Urinary bladder (tissue), 4 donors: ENCODE measurements at places on chromosomes 11 and 22.

GRCh38 chr22:47333625-47334024, 571.2 kb downstream of the TBC1D22A start:
- no peak for DNase-seq

GRCh38 chr11:72771507-72771906, 19.3 kb upstream of the ARAP1 start:
- no peak for DNase-seq

DNA sequence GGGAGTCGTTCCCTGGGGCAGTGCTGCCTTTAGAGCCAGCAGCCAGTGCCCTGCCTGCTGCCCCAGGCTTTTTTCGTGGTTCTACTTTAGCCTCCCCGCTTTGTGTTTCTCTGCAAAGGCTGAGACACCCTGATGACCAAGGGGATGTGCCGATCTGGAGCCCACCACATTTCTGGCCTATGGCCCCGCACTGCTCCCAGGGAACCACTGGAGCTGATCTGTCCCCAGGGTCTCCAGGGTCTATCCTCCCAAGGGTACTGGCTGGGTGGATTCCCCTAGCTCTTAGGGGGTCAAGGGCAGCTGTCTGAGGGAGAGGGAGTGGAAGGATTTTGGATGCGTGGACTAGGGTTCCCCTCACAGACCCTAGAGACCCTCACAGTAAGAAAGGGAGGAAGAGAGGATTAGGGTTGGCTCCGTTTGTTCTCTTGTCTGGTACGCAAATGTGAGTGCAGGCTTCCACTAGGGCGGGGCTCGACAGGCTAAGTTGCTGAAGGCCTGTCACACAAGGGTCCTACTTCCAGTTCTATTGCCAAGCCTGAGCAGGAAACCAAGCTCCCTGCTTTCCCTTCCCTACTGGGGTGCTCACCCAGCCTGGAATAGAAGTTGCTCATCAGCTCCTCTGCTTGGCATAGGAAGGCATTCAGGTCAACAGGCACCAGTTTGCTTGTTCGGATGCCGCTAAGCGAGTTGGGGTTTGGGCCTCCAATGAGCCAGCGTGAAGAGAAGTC, 19.3 kb downstream of the TREH start:
- DNase-seq: no peak

DNA sequence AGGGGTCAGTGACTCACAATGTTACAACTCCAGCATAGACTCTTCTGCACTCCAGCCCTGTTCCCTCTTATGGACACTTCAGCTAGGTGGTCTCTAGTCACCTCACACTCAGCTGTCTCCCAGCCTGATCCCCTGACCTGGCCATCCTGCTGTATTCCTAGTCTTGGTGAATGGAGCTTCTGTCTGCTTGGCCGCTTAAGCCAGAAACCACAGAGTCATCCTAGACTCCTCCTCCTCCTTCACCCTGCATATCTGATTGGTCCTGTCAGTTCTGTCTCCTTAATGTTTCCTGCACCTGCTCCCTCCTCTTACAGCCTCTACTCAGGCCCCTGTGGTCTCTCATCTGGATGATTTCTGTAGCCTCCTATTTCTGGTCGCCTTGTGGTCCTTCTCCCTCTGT, 144.9 kb downstream of the HIPK3 start:
- no peak for DNase-seq
